T-helper 17 cell (primary cell): ENCODE measurements at places on chromosomes 13 and 19. TPM values are rescaled to one million over a fixed set of nuclear protein-coding genes. Genes with fewer than 3 reads are reported as not detected.

- no peak for DNase-seq
These were observed 45.7 kb upstream of the N4BP2L1 start for GRCh38 chr13:32473650-32474049.

- no peak for DNase-seq
These were observed 72.1 kb downstream of the KLF12 start for GRCh38 chr13:74061926-74062595.

PPM1N gene
- total RNA-seq, result 8.5 TPM

ZNF460 gene
- 73.1 TPM for total RNA-seq

ZNF526 gene
- 6.7 TPM for total RNA-seq

CXCL17 gene
- not detected for total RNA-seq

GRCh38 chr13:88857256-88857655, 1186.1 kb downstream of the SLITRK5 start:
- DNase-seq, result no peak

GRCh38 chr13:29359181-29359580, 236.3 kb downstream of the SLC7A1 start:
- DNase-seq, result no peak

AMER2 gene
- total RNA-seq, result not detected

DNA sequence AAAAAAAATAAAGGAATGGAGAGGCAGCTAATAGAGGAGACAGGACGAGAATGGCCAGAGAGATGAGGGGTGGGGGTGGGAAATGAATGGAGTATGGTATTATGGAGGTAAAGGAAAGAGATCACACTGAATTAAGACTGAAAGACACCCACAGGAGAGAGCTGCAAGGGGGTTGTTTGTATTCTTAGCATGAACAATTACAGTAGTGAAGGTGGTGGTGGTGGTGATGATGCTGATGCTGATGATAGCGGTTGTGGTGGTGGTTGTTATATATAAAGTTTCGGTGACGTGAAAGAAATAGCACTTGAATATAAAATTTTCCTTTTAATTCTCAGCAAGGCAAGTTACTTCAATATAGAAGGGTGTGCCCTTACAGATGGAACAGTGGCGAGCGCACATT, 2.8 kb upstream of the ADGRE3 start:
- DNase-seq, result no peak

- DNase-seq, result no peak
These were observed 806.1 kb upstream of the MIR17HG start for GRCh38 chr13:90541346-90541745.
